Stimulated activated CD4-positive, alpha-beta T cell treated with anti-CD3 and anti-CD28 coated beads, Interleukin-1b, Interleukin-23, amount 100 ng/mL, for 1 hour (primary cell): ENCODE measurements at places on chromosomes 3 and 15.

DNA sequence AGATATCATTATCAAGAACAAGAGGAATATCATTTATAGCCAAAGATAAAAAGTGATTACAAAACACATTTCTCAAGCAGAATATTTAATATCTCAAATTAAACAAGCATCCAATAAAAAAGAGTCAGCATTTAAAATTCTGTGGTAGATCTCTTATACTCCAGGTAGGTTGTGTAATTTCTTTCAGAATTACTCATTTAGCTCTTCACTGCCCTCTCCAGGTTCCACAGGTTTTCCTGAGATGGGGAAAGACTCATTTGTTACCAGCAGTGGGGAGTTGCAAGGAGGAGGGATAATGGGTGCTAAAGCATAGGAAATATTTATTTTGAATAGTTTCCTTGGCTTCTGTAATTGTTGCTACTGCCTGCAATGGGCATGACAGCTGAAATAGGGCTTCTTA is 83.1 kb upstream of the RASGRP1 start:
- no peak for DNase-seq

- no peak for DNase-seq
These were observed 213.6 kb upstream of the LINGO1 start for GRCh38 chr15:77846360-77846759.

- no peak for DNase-seq
These were observed 21.5 kb downstream of the GABRR3 start for GRCh38 chr3:98013411-98014267.

- DNase-seq: no peak
These were observed 482.4 kb upstream of the SGO1 start for GRCh38 chr3:20668411-20668810.

- no peak for DNase-seq
These were observed 52.7 kb upstream of the OXTR start for GRCh38 chr3:8822141-8822540.

GRCh38 chr3:122085673-122086072 is 30.5 kb downstream of the CD86 start:
- no peak for DNase-seq

- no peak for DNase-seq
These were observed 15.6 kb upstream of the MAGEL2 start for GRCh38 chr15:23663232-23663631.

- no peak for DNase-seq
These were observed 605 bp downstream of the DCUN1D1 start for GRCh38 chr3:182979674-182980191.

DNA sequence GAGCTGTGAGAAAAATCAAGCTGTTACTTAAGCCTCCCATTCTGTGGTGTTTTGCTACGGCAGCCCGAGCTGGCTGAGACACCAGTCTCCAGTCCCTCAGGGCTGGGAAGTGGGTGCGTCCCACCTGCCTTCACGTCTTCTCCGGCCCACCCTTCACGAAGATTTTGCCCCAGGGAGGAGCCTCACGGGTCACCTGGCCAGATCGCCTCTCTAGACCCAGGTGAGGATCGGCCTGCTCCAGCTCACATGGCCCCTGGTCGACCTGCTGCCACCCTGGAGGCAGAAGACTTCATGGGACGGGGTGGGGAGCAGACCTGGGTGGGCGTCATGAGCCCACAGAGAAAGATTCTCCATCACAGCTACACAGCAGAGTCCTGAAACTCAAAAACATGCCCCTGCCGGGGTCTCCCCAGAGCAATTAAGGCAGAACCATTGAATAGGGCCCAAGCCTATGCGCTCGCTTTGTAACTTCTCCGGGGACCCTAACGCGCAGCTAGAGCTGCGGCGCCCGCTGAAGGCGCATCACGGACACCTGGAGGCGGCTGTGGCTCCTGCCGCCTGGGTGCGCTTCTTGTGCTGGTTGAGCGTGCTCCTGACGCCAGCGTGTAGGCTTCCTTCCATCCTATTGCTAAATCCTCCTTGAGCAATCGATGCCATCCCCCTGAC is 92.6 kb upstream of the ALDH1A3 start:
- no peak for DNase-seq

GRCh38 chr3:150324788-150325187 is 83.3 kb upstream of the TSC22D2 start:
- DNase-seq: no peak

- DNase-seq: no peak
These were observed 4.8 kb downstream of the GCNT3 start for GRCh38 chr15:59616379-59616778.

GRCh38 chr3:37545479-37545878 is 316.2 kb upstream of the CTDSPL start:
- no peak for DNase-seq

DNA sequence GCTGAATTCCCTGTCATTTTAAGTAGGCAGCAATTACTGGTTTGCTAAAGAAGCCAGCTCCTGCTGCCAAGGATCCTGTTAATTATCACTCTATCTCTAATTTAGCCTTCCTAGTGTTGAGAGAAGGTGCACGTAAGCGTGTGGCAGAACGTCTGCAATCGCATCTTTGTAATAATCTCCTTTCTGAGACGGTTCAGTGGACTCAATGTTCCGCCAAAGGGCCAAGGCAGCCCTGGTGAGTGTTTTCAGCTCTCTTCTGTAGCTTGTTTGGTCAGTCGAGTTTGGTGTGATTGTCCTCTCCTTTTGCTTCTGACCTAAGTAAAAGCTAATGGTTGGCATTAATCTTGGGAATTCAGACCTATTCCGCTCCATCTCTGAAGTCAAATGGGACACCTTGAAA is 24.2 kb downstream of the MITF start:
- DNase-seq: no peak

DNA sequence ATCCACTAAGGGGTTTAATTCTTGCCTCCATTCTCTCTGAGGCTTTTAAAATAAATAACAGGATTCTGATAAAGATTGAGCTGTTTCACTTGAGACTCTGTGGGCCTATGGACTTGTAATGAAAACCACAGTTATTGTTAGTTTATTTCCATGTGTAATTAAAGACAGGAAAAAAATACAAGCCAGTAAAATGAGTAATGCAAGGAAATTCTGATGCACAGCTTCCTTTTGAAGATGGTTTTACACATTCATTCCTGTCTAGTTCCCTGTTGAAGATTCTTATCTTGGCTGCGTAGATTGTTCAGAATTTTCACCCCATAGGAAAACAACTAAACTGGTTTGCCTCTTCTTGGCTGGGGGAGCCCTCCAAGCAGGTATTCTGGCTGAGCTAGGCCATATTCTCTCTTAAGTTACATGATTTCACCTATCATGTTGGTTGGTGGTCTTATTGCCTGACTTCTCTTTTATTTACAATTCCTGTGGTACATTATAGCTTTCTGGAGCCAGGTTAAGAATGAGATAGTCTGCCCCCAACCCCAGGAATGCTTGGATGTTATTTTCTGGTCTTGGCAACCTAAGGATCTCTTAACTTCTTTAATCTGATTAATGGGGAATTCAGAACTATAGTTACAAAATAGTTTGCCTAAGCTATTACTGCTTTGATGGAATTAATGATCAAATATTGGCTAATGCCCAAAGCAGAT is 67.6 kb downstream of the MITF start:
- DNase-seq: no peak

DNA sequence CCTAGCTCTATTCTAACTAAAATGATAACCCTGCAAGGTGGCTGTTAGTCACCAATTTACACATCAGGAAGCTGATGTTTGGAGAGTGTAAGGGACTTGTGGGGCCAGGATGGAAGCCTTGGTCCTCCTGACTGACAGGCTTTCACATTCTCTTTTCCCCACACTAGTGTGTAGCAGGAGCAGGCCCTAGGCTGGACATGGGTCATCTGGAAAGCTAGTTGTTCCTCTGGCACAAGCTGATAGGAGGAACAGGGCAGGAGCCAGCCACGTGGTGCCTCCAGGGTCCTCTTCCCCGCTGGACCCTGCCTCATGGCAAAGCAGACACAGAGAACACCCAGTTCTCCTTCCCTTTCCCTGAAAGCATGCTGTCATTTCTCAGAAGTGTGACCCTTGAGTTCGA is 18.1 kb upstream of the RBSN start:
- DNase-seq: no peak

DNA sequence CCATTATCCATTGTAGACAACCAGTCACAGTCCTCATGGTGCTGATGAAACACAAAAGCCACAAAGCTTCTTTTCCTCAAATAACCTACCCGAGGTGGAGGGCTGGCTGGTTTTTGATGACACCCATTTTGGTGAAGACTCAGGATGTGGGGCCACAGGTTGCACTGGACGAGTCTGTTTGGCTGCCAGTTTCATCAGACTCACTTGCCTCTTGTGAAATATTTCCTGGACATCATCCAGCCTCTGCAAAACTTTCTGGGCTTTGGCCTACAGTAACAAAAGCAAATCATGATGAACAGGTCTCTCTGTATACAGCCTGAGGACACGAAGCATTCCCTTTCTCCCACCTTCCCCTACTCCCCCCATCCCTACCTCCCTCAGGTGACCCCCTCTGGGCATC is 42.2 kb downstream of the B3GNT5 start:
- no peak for DNase-seq

GRCh38 chr15:44882499-44882968 is 74.0 kb upstream of the TERB2 start:
- DNase-seq: no peak

- DNase-seq: no peak
These were observed 29.8 kb downstream of the OXNAD1 start for GRCh38 chr3:16294844-16295243.

DNA sequence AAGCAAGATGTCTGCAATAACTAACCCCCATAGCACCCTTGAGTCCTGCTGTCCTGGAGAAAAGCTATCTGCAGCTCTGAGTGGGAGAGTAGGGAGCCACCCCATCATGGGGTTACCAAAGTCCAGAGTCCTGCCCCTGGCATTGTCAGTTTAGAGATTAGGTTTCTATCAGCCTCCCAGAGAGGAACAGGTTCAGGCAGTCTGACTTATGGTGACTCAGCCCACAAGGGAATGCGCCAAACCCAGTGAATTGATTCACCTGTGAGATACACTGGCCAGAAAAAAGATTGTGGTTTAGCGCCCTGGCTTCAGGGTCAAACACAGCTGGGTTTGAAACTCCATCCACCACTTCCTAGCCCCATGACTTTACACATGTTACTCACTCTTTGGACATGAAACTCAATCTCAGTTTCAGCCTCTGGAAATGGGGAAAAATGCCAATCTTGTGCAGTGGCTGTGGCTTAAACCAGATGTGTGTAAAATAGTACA is 263.6 kb upstream of the HES1 start:
- no peak for DNase-seq

- DNase-seq: no peak
These were observed 277.1 kb downstream of the EDEM1 start for GRCh38 chr3:5464649-5465048.

DNA sequence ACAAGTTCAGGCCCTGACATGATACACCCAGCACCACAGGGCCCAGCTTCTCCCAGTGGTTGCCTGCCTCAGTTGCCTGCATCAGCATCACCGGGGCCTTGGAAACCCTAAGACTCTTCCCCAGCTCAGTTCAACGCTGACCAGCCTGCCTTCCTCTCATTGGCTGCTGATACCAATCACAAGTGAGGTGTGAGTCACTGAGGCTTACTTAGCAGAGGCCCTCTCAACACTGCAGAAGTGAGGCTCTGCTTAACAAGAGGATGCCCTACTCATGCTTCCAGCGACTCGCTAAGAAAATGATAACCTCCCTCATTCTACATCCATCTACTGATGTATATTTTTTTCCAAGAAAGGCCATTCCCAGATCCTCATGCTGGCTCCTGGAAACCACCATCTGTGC is 151.9 kb downstream of the ADAMTS17 start:
- DNase-seq: no peak

DNA sequence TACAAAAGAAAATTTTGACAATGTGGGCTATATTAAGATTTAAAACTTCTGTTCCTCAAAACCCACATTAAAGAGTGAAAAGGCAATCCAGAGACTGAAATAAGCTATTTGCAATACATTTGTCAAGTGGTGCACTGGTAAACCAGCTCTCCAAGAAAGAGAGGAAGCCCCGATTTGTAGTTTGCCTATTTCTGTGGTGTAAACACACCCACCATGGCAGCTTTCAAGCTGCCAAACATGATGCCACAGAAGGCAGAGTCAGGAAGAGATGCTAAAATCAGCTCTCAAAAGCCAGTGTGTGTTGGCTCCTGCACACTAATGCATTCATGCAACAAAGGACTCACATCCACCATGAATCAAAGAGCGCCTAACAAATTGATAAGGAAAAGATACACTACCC is 17.5 kb downstream of the RFTN1 start:
- DNase-seq: no peak

GRCh38 chr3:23277688-23278087 is 74.6 kb downstream of the UBE2E2 start:
- DNase-seq: no peak
